ENCODE measurements at places on chromosomes 3 and 15.

DNA sequence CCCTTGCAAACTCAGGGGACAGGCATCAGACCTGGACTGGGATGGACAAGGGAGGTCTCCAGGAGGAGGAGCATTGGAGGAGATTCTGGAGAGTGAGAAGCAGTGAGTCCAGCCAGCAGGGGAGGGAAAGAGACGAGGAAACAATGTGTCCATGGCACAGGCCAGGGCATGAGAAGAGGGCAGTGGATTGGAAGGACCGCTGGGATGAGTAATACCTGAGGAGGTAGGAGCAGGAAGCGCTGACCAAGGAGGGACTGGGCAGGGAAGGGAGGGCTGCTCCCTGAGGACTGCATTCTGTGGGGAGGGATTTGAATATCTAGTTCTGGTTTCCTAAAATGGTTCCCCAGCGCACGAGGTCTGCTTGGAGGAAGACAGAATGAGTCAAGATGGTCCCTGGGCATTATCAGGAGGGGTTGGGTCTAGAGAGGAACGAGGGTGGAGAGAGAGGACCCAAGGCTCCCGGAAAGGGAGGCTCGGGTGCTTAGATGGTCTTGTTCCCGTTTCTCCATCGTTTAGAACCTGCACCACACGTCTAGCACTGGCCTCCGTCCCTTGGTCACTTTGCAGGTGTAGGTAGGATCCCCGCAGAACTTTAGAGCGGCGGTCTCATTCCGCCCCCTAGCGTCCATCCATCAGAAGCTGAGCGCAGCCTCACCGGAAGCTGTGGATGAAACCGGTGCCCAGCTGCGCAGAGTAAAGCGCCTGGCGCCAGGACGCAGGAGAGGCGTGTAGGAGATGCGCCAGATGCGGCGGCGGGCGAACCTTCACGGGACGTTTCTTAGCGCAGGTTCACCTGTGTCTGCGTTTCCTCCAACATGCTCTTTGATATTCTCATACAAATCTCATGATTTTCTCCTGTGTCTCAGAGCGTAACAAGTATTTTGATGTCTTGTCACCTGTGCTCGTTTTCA, 190.7 kb upstream of the NDN start:
- no peak for DNase-seq

DNA sequence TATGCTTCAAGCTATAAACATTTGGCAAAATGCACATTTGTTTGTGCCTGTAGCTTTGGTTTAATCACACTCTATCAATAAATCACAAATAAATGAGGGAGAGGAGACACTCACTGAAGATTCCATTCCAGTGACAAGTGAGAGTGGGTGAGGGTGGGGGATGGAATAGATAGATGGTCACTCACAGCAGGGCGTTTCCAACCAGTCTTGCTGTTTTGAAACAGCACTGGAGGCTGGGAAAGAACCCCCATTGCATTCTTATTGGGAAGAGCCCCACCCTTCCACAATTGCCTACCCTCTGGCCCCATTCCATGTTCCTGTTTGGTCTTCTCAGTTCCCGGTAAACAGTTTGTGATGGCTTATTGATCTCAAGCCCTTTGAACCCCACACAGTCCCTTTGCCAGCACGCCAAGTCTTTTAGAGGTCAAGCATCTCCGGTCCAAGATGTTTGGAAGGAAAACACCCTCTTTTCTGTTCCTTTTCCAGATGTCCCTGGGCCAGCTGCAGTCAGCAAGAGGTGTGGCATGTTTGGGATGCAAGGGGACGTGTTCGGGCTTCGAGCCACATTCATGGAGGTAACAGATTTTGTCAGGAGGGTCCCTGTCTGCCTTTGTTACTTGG, 30.7 kb downstream of the LMCD1 start:
- no peak for DNase-seq

DNA sequence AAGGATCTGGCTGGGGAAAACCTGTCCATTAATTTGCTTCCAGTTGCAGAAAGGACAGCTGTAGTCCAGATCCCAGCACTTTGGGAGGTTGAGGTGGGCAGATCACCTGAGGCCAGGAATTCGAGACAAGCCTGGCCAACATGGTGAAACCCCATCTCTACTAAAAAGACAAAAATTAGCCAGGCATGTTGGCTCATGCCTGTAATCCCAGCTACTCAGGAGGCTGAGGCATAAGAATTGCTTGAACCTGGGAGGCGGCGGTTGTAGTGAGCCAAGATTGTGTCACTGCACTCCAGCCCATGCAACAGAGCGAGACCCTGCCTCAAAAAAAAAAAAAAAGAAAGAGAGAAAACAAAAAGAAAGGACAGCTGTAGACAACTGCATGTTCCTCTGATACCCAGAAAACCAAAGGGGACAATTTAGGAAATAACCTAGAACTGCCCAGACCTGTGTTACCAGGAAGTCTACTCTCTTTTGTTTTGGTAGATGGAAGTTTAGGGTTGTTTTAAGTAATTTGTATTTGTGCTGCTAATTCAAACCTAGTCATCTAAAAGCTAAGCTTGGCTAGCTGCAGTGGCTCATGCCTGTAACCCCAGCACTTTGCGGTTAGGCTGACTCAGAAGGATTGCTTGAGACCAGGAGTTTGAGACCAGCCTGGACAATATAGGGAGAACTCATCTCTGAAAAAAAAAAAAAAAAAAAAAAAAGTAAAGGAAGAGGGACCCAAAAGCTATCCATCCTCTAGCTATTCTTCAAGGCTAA, 22.7 kb downstream of the EXD1 start:
- DNase-seq: no peak

DNA sequence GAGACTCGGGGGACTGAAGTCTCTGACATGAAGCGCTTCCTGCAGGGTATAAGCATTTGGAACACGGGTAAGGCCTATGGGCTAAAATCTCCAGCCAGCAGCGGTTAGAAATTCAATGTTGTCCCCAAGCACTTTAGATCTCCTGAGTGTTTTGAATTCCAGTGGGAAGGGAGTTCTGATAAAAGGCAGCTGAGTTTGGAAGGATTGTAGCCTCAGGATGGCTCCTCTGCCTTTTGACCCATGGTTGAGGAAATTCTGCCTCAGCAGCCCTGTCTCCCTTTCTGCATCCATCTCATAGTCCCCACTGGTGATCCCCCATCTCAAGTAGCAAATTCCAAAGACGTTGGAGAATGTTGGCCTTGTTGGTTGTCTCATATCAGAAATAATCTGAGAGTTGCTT, 24.2 kb upstream of the HACD2 start:
- DNase-seq: no peak

DNA sequence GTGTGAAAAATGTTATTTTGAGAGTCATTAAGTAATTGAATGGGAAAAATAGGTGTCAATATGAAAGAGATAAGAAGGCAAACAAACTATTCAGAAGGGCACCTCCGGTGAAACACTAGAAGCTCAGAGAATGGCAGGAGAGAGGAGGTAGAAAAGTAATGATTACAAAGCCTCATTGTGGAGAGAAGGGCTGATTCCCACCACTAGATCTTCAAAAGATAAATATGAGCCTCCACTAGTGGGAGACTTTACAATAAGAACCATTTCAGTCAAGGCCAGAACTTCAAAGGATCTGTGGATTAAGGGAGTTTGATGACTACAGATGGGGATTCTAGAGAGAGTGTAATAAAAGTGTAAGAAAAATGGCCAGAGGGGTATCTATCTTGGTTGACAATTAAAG, 535.6 kb downstream of the NLGN1 start:
- no peak for DNase-seq

DNA sequence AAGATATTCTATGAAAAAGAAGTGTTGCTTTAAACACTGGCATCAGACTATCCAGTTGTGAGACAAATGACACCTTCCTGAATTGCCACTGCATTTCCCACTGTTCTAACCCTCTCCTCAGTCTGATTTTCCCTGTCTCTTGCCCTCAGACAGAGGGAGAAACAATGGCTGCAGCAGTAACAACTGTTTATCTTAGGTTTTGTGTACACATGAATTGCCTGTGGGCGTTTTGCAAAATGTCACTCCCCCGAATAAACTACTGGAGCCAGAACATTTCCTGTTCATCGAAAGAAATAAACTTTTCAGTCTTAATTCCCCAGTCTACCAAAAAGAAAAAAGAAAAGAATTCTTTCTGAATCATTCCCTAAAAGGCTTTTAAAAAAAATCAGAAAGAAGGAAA, 155.1 kb downstream of the MAGI1 start:
- peak; percentile 68 for DNase-seq

GRCh38 chr15:39539466-39539865, 41.4 kb upstream of the THBS1 start:
- no peak for DNase-seq

GRCh38 chr3:28267984-28268849, 26.8 kb downstream of the CMC1 start:
- no peak for DNase-seq

DNA sequence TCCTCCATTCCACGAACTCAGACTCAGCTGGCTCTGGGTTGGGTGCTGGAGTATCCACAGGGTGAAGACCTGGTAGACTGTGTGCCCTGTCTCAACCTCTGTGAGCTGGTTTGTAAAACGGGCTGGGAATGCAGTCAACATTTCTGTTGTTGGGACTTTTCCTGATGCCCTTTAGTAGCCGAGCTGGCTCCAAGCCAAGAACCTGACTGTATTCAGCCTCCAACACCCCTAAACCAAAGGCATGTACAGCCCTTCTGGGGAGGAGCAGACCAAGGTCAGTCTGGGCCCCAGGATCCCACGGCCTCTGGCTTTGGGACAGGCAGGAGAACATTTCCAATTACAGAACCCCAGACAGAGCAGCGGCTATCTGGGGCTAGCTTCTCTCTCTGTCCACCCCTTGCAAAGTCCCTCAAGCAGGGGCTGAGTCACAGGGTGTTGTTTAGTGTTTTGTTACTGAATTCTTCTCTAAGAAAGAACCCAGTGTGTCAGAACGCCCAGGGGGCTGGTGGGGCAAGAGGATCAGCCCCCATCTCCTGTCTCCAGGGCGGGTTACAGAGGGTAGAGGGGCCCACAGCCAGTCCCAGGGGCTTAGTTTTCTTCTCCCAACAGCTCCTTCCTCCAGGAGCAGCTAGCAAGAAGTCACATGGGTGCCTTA, 56.8 kb upstream of the SLC6A6 start:
- DNase-seq: no peak

DNA sequence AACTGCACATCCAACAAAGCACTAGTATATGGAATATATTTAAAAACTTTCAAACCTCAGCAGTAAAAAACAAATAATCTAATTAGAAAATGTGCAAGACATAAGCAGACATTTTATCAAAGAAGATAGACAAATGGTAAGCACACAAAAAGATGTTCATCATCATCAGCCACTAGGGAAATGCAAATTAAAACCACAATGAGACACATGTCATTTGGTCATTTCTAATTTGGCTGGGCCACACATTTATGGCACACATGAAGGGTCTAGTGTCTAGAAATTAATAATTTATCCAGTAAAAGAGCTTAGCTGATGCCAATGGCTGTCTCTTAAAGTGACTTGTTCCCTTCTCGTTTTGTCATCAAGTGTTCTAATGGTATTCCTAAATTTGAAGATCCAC, 45.8 kb downstream of the ARHGAP31 start:
- DNase-seq: no peak

GRCh38 chr15:50181969-50182218, at the start of gene SLC27A2:
SLC27A2 (plus strand) TSS chr15:50182196; CDS start chr15:50182428, 232 bp downstream.
- no peak for DNase-seq

DNA sequence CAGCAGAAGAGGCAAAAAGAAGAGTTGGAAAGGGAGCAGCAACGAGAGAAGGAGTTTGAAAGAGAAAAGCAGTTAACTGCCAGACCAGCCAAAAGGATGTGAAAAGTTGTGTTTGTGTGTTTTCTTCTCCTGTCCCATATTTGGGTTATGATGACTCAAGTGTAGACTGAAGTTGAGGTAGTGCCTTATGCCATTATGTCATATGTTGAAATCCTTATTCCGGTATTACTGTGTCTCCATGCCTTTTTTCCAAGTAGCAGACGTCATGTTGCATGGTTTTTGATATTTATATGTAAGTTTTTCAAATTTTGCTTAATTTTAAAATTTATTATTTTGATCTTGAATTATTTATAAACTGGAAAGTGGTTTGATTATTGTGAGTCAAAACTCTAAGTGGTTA, 19.2 kb downstream of the BLOC1S6 start:
- DNase-seq: no peak

DNA sequence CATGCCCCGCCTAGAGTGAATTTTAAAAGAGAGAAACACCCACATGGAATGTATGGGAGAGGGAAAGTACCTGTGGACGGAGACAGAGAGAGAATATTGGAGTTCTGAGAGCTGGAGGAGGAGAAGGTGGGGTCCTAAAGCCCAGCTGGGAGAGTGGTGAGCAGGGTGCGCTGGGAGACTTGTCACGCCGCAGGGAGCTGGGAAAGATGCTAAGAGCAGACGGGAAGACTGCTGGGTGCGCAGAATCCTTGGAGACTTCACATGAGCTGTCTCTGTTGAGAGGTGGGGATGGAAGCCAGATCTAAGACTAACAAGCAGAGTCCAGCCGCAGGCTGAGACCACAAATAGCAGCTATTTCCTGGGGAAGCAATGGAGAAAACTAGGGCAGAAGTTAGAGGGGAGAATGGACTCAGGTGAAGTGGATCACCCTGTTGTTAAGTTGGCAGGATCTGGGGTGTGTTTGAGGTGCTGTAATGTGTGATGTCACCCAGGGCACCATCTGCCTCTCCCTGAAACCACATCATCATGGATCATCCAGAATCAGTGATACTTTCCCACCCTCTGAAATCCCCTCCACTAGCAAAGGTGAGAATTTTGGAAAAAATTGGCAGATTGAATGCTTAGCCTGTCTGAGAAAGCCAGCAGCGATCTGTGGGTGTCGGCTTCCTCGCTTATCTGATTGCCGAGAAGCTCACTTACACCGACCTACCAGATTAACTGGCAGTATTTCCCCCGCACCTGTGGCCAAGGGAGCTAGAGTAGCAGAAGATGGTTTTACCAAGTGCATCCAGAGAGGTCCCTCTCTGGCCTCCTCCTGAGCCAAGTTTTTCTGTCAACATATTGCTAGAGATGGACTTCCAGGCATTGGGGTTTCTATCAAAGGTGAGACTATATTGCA, 174.8 kb upstream of the BHLHE40 start:
- DNase-seq: no peak

- DNase-seq: no peak
These were observed 74.6 kb downstream of the GREM1 start for GRCh38 chr15:32792436-32792835.

- no peak for DNase-seq
These were observed 100.8 kb upstream of the TNFAIP8L3 start for GRCh38 chr15:51195459-51195858.

All from endothelial cell of umbilical vein (primary cell).